ENCODE measurements at places on chromosomes 2 and 18.

DNA sequence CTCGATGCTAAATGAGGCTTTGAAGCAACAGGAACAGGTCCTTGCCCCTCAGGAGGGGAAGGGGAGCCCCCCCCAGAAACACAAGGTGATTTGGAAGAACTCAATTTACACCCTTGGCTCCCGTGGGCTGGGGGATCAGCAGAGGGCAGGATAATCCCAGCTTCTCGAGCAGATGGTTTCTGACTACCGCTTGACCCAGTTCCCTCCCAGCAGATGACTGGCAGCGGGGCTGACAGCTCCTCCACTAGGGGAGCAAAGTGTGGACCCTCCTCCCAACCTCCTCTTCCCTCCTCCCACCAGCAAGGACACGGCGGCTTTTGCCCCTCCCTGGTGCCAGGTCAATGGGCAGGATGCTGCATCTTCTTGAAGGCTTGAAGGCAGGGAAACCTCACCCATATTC is 3.5 kb upstream of the INHBB start:
- DNase-seq = peak; percentile 74

DNA sequence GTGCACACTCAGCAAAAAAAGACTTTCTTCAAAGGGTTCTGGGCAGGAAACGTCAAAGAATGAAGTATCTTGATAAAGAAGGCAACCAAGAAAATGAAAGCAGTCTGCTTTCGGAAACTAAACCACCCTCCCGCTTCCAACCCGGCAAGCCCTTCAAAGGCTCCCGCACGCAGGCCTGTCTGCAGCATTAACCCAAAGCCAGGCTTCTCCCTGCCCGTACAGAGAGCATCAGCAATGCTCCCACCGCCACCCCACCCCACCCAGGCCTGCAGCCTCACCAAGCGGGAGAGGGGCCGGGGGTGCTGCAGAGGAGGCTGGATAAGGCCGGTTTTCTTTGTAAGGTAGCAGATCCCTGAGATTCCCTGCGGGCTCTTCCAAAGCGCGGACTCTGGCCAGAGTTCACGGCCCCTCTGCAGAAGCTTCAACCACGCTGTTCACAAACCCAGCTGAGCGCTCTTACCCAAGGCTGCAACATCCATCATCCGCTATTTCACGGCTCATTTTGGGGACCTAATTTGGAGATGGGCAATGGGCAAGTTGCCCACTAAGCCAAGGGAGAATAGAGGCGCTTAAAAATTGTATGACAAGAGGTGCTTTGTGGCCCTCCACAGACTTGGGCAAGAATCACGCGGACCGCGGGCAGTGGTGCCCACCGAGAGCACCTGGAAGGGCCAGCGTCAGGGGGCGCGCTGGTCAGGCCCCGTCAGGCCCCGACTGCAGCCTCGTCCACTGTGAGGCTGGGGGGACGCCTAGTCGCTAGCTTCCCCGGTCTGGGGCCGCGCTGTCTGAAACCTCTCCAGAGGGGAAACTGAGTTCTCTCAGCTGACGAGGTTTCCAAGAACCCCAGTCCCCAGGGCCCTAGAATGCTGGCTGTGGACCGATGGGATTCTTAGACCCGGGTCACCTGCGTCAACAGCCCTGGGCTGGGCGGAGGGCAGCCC is 225.4 kb upstream of the ID2 start:
- DNase-seq = no peak

- no peak for DNase-seq
These were observed 1106.6 kb upstream of the FAM98A start for GRCh38 chr2:34705551-34706247.

GRCh38 chr2:59899692-59900091 is 653.8 kb downstream of the BCL11A start:
- no peak for DNase-seq

DNA sequence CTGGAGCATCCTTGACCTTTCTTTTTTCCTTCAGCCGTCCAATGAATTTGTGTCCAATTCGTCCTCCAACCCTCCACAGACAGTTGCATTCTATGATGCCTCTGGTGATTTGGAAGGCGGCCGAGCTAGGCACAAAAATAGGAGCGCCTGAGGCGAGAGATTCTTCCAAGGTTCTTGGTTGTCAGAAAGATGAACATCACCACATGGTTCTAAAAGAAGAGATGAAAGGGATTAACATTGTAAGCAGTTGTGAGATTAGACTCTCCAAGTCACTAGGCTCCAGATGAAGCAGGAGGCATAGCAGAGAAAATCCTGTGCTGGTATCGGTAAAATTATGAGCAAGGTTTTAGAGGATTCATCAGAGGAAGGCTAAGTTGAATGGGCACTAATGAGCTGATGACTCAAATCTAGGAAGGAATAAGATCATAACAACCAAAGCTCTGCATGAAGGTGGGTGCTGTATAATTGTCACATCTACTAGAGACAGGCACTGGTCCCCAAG is 75.4 kb upstream of the MAP4K3 start:
- DNase-seq = no peak

- DNase-seq = no peak
These were observed 69.2 kb downstream of the LONRF2 start for GRCh38 chr2:100252811-100253698.

DNA sequence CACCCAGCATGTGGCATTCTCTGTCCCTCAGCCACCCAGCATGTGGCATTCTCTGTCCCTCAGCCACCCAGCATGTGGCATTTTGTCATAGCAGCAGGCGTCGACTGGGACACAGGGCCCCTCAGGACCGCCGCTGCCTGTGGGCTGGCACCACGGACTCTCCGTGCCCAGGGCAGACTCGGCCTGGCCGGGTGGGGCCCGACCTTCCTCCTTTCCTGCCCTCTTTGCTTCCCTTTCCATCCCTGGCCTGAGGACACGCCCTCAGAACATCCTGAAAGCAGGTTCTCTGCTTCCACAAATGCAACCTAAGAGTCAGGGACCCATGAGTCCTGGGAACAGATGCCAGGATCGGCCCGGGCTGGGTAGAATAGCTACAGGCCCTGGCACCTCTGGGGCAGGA is 291.4 kb upstream of the SALL3 start:
- DNase-seq = no peak

DNA sequence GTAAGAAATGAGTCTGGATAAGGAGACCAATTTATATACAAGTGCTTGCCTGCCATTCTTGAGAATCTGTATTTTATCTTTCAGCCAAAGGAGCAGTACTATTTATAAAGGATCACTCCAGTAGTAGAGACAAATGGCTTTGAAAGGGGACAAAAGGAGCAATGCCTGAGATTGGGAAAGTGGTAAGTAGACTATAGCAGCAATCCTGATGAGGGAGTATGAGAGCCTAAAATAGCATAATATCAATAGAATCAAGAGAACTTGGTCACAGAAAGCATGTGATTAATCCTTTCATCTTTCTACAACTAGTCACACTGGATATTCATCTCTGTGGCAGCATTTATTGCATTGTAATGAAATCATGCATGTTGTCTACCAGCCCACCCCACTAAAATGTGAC is 20.2 kb downstream of the NRXN1 start:
- no peak for DNase-seq

- no peak for DNase-seq
These were observed 8.7 kb upstream of the WIPF1 start for GRCh38 chr2:174606336-174606735.

DNA sequence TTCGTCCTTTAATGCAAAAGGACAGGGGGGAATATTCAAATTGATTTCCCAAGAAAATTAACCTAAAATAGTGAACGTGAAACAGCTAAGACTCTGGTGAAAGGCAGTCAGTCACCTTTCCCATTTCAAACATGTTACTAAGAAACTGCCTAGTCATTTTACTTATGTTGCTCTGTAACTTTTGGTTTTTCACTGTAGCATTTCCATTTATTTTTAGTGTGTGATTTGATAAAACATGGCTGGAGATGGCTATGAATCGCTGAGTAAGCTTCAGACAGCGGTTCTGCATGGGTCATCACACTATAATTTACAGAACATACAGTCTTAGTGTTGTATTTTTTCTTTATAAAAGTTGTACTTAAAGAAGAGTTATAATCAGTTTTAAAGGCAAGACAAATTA is 16.0 kb upstream of the KIDINS220 start:
- no peak for DNase-seq

DNA sequence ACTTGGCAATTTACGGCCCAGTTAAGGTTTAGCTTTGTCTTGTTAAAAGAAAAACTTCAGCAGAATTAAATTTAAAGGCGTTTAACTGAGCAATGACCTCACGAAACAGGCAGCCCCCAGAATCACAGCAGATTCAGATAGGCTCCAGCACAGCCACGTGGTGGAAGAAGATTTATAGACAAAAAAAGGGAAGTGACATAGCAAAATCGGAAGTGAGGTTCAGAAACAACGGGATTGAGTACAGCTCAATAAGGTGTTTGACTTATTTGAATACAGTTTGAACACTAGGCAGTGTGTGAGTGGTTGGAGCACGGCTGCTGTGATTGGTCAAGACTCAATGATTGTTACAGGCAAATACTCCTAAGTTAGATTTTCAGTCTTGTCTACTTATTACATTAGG is 79.8 kb downstream of the MOGAT1 start:
- DNase-seq = no peak
